ENCODE measurements at places on chromosomes 7 and 10.

DNA sequence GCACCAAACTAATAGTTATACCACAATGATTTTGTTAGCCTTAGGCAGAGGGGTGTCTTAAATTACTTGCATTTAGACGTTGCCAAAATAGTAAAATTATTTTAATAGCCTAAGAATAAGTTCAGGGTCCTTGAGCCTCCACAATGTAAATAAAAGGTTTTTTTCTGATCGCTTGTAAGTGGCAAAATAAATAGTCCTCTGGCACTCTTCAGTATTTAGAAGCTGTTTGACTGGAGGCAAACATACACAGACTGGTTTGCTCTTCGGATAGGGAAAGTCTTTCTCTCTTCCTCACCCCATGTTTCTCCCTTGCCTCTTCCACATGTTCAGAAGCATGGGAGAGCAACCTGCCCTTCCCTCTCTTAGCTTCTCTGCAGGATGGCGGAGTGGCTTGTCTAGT lies 49.5 kb upstream of the FAM180A start:
- no peak for DNase-seq

- no peak for DNase-seq
These were observed 116.2 kb upstream of the MKX start for GRCh38 chr10:27861781-27862180.

GRCh38 chr7:676246-676971 lies 50.1 kb upstream of the DNAAF5 start:
- DNase-seq: no peak

GRCh38 chr7:133081599-133082389 lies at the start of gene CHCHD3:
CHCHD3 (minus strand) TSS chr7:133082090; CDS start chr7:133081937, 153 bp downstream.
- DNase-seq: peak; percentile 99

- DNase-seq: no peak
These were observed 117.0 kb downstream of the MKX start for GRCh38 chr10:27628621-27629020.

GRCh38 chr10:119023553-119023868 lies 6.0 kb upstream of the NANOS1 start:
- no peak for DNase-seq

DNA sequence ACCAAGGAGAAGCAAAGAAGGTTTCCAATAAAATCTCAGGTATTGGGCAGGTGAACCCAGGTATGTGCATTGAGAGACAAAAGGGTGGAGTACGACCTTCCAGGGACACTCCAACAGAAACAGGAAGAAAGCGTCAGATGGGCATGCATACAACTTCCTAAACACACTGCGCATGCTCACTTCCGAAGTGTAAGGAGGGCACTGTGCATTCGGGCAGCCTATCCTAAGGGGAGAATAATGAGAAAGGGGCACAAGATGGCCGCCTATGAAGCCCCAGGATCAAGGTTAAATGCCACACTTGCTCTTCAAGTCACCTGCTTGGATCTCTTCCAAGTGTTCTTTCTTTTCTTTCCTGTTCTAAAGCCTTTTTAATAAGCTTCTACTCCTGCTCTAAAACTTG lies 39.4 kb upstream of the PRSS1 start:
- DNase-seq: no peak

GRCh38 chr10:11003679-11004078 lies 14.0 kb upstream of the CELF2 start:
- DNase-seq: no peak

GRCh38 chr7:149457766-149458165 lies 3.1 kb downstream of the ZNF777 start:
- no peak for DNase-seq

GRCh38 chr7:106747804-106748203 lies 86.8 kb upstream of the CCDC71L start:
- no peak for DNase-seq

DNA sequence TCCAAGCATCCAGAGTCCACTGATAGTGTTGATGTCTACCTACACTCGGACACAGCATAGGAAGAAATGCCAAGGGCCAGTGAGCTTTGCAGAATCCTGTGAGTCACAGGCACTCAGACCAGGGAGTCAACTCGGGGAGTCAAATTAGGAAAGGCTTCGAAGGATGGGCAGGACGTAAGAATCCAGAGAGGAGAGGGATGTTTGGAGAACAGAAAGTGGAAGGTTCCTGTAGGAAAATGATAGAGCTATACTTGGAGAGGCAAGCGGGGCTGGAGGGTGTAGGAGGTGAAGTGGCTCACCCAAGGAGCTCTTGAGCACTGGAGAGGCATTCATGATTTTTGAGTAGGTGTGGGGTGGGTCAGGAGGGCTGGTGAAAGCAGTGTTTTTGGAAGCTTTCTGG lies 3.0 kb downstream of the ZYX start:
- DNase-seq: no peak

DNA sequence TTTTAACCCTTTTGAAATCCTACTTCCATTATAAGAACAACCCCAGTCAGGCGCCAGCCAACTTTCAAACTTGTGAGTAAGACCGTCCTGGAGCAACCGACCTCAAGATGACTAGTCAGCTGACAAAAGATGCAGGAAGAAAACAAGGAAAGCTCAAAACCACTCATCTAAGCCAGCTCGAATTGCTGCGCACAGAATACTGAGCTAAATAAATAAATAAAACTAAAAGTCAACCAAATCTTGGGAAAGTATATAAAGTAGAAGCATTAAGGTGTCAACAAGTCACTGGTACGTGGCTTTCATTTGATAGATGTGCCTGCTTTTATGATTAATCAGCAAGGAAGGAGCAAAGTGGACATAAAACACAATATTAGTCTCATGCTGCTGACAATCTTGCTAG lies 1269.8 kb downstream of the XPNPEP1 start:
- no peak for DNase-seq

All from NCI-H1092 (cell line).